Chondrocyte (in vitro differentiated cells): ENCODE measurements at places on chromosomes 6 and 20.

DNA sequence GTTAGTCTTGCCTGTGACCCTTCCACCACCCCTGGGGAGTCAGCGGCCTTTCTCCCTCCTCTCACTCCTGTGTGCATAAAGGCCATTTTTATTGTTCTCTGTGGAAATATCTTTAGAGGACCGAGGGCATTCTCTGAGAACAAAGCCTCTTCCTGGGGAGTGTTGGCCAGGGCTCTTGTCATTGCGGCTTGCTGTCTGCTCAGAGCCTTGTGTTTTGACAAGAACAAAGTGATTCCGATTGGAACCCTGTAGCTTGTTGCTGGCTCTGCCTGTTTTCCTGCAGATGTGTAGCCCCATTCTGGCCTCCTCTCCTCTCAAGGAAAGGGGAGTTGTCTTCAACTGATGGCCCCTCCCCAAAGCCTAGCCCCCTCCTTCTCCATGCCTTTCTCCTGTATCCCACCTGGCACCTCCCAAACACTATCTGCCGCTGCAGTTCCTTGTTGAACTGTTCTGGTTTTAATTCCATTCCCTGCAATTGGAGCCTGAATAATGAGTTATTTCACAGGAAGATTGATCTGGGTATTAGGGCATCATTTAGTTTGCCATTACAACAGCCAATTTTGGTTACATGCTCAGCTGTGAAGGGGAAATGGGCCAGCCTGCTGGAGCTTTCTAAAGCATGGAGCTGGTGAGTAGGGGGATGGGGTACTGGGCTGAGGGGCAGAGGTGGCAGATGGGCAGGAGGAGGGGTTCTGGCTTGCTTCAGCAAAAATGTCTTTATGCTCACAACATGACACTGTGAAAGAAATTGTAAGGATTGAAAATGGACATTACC lies 252.5 kb downstream of the LRFN2 start:
- DNase-seq = no peak
- H3K4me3 ChIP-seq = no peak overlapping the region
- H3K36me3 ChIP-seq = no peaks in the 10 kb centered on the region

DNA sequence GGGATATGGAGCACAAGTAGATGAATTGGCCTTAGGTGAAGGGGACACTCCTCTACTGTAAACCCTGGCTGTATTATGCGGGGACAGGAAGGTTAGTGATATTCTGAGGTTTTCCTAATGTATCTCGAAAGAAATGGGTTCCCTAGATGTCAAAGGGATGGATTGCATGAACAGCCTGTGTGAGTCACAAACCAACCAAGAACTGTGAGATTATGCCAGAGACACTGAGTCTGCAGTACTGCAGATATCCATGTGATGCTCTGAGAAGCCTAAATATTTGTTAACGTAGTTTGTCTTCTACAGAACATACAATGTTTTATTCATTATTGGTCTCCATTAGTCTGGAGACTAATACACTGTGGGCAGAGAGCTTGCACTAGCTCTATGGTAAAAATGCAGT lies 182.2 kb downstream of the AKAP7 start:
- no peak overlapping the region for H3K4me3 ChIP-seq
- peaks cover 3% of the 10 kb centered on the region for H3K36me3 ChIP-seq
- no peaks in the 10 kb centered on the region for H3K4me1 ChIP-seq
- H3K27ac ChIP-seq = no peak overlapping the region
- no peak for DNase-seq
- H3K27me3 ChIP-seq = peaks cover 4% of the 10 kb centered on the region

- H3K27ac ChIP-seq = no peak overlapping the region
- peaks cover 6% of the 10 kb centered on the region for H3K4me1 ChIP-seq
- no peak overlapping the region for H3K4me3 ChIP-seq
- H3K36me3 ChIP-seq = peaks cover 2% of the 10 kb centered on the region
- no peak for DNase-seq
Observed at GRCh38 chr6:83042467-83043053, 23.1 kb downstream of the UBE3D start.

DNA sequence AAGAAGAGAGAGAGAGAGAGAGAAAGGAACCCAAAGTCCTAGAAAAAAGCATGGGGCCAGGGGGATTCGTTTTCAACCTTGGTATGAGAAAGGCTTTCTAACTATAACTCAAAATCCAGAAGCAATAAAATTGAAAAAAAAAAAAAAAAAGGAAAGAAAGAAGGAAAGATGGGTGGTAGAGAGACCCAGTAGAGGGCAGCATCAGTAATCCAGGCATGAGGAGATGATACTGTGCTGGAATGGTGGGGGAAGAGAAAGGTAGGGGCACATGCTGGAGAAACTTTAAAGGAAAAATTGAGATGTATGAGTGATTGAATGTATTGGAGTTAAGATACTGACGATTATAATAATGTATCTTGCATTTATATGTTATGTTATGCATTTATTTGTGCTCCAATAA lies 1040.7 kb upstream of the FLRT3 start:
- H3K27me3 ChIP-seq = no peaks in the 10 kb centered on the region
- H3K36me3 ChIP-seq = no peaks in the 10 kb centered on the region
- peaks cover 3% of the 10 kb centered on the region for H3K4me1 ChIP-seq
- DNase-seq = no peak
- no peak overlapping the region for H3K27ac ChIP-seq
